ENCODE measurements at places on chromosomes 7 and 10.

DNA sequence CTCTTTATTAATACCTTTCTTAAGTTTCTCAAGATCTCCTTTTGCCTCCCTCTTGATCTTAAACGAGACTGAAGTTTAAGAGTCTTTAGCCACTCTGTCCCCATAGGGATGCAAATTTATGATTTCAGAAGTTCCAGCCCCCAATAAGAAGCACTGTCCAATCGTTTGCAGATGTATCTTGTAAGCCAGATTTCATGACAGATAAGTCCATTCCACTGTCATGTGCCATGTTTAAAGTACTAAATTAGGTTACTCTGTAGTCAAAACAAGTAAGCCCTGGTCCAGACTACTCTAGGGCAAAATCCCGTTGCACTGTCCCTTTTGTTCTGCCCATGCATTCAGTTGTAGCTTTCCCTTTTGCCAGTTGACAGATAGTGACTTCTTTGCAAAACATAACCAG, 157.2 kb upstream of the KAT6B start:
- DNase-seq: no peak

DNA sequence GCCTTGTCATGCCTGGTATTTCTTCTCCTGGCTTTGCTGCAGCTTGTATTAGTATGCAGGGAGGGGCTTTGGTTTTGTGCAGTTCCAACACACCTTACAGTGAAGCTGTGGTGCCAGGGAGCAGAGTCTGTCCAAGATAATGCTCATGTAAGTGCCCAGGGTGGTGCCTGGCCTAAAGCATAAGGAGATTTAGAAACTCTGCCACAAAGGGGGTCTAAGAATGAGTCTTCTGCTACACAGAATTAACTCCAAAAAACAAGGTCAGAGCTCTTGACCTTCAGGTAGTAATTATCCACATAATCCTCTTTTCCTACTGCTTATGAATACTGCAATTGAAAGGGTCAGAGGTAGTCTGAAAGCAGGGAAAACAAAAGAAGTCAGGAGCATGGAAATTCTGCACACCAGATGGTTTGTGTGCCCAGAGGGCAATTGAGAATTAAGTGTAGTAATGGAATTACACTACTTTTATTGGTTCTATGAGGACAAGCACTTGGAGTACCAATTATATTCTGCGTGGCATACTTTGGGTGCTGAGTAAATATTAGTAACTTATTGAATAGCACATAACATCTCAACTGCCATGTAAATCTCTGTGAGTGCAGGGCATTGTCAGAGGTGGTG, 121.5 kb downstream of the KAT6B start:
- no peak for DNase-seq

DNA sequence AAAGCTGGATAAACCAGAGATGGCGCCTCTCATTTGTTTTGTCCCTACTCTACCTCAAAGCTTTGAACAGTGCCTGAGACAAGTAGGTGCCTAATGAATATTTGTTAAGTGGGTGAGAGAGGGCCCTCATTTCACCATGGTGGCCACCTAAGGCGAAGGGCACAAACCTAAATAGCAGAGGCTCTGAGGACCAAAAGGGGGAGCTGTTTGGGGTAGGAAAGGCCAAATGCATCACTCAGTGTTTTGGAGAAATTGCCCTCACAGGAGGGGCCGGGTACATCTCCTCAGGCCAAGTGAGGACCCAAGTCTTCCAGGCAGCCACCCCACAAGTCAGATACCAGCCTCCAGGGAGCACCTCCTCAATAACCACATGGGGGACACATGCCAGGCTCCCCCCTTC, 14.0 kb downstream of the IMPDH1 start:
- DNase-seq: no peak

GRCh38 chr10:129102906-129103693, 363.9 kb upstream of the MGMT start:
- DNase-seq: no peak

DNA sequence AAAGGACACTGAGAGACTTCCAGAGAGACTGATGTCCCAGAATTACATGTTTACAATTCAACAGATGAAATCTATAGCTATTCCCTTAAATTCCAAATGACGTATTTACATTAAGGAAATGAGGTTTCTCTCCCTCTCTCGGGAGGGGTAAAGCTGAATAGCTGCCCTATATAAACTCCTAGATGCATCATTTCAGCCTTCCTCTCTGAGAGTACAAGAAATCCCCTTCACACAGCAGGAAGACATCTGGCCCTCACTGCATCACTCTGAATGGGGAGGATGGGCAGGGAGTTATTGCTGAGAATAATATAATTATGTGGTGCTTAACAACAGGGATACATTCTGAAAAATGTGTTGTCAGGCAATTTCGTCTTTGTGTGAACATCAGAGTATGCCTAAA, 11.0 kb downstream of the POT1 start:
- no peak for DNase-seq

DNA sequence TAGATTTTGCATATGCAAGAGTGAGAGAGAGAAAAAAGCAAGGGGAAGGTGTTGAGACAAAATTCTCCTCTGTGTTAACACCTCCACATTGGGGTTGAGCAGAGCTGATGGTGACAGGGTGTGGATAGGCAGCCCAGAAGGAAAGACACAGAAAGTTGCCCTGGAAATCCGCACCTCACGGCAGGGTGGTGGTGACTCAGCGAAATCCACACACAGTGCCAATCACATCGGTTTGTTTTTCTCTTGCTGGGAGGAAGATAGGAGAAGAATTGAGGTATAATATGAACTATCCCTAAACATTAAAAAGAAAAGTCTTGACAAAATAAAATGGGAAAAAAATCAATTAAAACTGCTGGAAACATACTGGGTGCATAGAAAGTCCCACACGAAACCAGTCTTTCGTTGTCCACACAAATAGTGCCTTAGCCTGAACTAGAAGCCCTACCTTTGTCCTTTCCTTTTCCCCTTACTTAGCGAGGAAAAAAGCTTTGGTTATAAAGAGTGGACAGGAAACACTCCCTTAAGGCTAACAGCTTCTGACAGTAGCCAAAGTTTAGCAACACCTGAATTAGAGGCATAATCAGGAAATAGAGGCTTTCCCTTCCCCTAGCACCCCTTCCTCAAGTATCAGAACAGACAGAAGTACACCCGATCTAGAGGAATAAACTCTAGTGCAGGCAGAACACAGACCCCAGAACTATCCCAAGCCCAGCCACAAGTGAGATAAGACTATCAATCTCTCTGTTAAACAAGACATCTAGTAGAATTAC, 39.2 kb upstream of the DNAJC1 start:
- no peak for DNase-seq

DNA sequence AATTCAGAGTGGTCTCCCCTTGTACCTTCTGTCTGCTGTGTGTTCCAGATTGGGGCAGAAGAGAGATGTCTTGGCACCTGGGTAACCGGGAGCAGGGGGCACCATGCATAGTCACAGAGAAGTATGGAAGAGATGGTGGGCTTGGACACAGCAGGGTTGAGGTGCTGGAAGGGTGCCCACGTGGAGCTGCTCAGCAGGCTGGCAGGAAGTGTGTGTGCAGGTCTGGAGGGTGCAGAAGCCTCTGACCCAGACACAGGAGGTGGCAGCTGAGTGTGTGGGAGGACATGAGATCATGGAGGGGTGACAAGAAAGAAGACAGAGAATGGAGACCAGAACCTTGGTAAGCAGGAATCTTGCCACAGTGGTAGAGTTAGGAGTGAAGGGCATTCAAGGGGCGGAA, 42.3 kb upstream of the DUSP5 start:
- no peak for DNase-seq

- no peak for DNase-seq
Measured at GRCh38 chr7:80634505-80634904, 3.9 kb upstream of the CD36 start.

- DNase-seq: no peak
Measured at GRCh38 chr10:91024541-91024940, 103.7 kb upstream of the ANKRD1 start.

Measured in activated CD4-positive, alpha-beta T cell treated with anti-CD3 and anti-CD28 coated beads, Interleukin-2, amount 10 ng/mL, durations not matched to agents 24 days and 14 days (primary cell).